ENCODE measurements at places on chromosomes 5 and 9. TPM values are rescaled to one million over a fixed set of nuclear protein-coding genes. Genes with fewer than 3 reads are reported as not detected.

SLC45A2 gene
- not detected for total RNA-seq

GRCh38 chr9:37037503-37038301 is 3.6 kb upstream of the PAX5 start:
- peaks cover 47% of the 10 kb centered on the region for H3K4me1 ChIP-seq
- no peak for DNase-seq
- H3K27ac ChIP-seq = no peak overlapping the region
- H3K36me3 ChIP-seq = no peaks in the 10 kb centered on the region

GRCh38 chr9:21523021-21524014 is 41.2 kb upstream of the IFNE start:
- H3K4me3 ChIP-seq = no peak overlapping the region
- no peak overlapping the region for H3K27ac ChIP-seq
- H3K36me3 ChIP-seq = no peaks in the 10 kb centered on the region
- no peaks in the 10 kb centered on the region for H3K4me1 ChIP-seq

DNA sequence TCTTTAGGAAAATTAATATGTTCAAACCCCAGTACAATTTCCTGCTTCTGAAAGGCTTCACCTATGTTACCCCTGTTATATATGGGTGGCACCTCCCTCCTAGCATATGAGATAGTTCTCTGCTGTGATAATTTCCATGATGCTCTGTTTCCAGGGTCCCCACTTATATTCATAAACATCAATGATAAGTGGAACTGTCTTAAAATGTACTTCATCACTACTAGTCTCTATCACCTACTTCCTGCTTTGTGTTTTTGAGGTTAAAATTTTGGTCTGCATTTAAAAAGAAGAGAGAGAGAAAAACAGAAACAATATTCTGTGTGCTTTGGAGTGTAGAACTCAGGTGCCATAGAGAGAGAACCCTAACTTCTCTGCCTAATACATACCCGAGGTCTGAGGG is 234.7 kb downstream of the HTR1A start:
- no peak overlapping the region for H3K27ac ChIP-seq
- H3K36me3 ChIP-seq = no peaks in the 10 kb centered on the region
- no peaks in the 10 kb centered on the region for H3K27me3 ChIP-seq

GRCh38 chr9:101601904-101602765 is 7.4 kb upstream of the PPP3R2 start:
- no peak overlapping the region for H3K27ac ChIP-seq
- H3K27me3 ChIP-seq = no peaks in the 10 kb centered on the region
- H3K36me3 ChIP-seq = no peaks in the 10 kb centered on the region
- peak overlapping the region; percentile 45 for H3K4me3 ChIP-seq
- H3K4me1 ChIP-seq = peaks cover 3% of the 10 kb centered on the region

IFNA2 gene
- not detected for total RNA-seq

DNA sequence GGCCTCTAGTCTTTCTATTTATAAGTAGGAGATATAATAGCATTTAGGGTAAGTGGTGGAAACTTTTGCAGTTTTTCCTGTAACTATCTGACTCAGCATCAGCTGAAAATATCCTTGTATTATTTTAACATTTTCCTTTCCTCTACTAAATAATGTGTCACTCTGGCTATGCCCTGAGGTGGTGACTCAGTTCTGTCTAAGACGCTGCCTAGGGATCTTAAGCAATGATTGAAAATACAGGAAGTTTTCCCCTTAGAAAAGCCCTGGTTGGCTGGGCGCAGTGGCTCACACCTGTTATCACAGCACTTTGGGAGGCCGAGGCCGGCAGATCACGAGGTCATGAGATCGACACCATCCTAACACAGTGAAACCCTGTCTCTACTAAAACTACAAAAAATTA is 9.3 kb upstream of the EDIL3 start:
- no peak for DNase-seq
- H3K27ac ChIP-seq = no peak overlapping the region
- no peak overlapping the region for H3K4me3 ChIP-seq
- H3K27me3 ChIP-seq = no peaks in the 10 kb centered on the region
- no peaks in the 10 kb centered on the region for H3K36me3 ChIP-seq
- no peaks in the 10 kb centered on the region for H3K4me1 ChIP-seq

DNA sequence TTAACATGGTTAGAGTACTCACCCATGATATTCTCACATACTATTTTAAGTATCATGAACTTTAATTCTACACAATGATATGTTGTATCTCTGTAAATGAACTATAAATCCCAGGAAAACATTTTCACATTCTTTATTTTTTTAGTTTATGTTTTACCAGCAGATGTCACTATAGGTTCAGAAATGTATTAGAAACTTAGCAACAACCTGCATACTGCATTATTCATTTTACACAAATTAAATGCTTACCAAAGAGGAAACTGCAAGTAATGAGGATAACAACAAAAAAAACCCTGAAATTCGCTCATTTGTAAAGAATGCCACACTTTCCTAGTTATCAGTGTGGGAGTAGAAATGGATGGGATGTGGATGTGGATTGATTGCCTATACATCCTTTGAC is 217.5 kb upstream of the OTULINL start:
- peaks cover 28% of the 10 kb centered on the region for H3K4me1 ChIP-seq
- H3K36me3 ChIP-seq = no peaks in the 10 kb centered on the region
- no peaks in the 10 kb centered on the region for H3K27me3 ChIP-seq
- no peak for DNase-seq
- no peak overlapping the region for H3K4me3 ChIP-seq

- DNase-seq = no peak
- H3K4me3 ChIP-seq = no peak overlapping the region
- H3K27me3 ChIP-seq = no peaks in the 10 kb centered on the region
These were observed 276.8 kb upstream of the CLINT1 start for GRCh38 chr5:158135682-158136179.

IL6ST gene
- total RNA-seq = 234 TPM

DNA sequence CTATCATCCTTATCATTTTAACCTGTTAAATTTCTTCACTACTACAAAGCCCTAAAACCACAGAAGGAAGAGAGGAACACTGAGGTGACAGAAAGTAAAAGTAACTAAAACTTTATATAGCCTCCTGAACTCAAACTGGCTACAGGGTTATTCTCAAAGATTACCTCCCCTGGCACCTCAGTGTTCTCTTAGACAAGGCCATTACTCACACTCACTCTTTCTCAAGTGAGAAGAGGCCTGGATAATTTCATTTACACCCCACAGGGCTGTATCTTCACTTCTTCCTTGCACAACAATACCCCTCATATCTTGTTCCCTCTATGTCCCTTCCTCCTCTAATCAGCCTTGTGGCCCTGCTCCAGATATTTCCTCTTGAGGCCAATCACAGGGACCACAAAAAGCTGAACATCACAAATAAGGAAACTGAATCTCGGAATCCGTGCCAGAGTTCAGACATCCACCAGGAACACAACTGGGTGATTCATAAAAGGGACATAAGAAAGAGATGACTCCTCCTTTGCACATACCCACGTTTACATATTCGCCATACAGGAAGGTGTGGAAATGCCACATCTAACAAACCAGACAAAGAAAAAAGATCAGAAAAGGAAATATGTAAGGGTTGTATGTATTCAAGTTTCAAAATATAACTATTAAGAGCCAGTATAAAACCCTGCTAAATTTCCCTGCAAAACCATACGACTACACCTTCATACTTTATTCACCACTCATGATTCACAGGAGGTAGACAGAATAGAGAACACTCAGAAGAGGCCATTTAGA is 1.7 kb upstream of the KLHL3 start:
- H3K27ac ChIP-seq = peak overlapping the region; percentile 57
- H3K27me3 ChIP-seq = no peaks in the 10 kb centered on the region
- H3K36me3 ChIP-seq = no peaks in the 10 kb centered on the region
- no peak for DNase-seq
- H3K4me3 ChIP-seq = peak overlapping the region; percentile 94

DNA sequence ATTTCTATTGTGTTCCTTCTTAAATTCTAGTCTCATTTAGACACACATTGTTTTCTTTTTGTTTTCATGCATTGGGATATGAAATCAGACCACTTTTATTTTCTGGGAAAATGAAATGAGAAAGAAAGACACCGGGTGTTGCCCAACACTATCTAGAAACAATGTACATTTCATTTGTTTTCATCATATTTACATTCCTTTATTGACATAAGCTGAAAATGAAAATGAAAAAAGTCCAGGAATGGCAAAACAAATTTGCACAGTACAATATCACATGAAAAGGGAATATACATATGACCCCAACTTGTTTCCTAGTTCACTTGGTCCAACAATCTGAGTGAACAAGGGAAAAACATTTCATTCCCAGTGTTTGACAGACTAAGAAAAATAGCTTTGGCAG is 20.7 kb downstream of the IFNE start:
- no peak overlapping the region for H3K4me3 ChIP-seq
- H3K27me3 ChIP-seq = peaks cover 4% of the 10 kb centered on the region
- no peak for DNase-seq
- H3K36me3 ChIP-seq = no peaks in the 10 kb centered on the region
- H3K27ac ChIP-seq = no peak overlapping the region

GTF3C5 gene
- 50.5 TPM for total RNA-seq

All from CD4-positive, CD25-positive, alpha-beta regulatory T cell (primary cell).